ENCODE measurements at places on chromosomes 1 and 21.
A peak's percentile ranks its signal among the peaks of the same experiment; 100 is the strongest.

GRCh38 chr1:107748531-107748930 lies 216.4 kb downstream of the VAV3 start:
- no peak for DNase-seq

DNA sequence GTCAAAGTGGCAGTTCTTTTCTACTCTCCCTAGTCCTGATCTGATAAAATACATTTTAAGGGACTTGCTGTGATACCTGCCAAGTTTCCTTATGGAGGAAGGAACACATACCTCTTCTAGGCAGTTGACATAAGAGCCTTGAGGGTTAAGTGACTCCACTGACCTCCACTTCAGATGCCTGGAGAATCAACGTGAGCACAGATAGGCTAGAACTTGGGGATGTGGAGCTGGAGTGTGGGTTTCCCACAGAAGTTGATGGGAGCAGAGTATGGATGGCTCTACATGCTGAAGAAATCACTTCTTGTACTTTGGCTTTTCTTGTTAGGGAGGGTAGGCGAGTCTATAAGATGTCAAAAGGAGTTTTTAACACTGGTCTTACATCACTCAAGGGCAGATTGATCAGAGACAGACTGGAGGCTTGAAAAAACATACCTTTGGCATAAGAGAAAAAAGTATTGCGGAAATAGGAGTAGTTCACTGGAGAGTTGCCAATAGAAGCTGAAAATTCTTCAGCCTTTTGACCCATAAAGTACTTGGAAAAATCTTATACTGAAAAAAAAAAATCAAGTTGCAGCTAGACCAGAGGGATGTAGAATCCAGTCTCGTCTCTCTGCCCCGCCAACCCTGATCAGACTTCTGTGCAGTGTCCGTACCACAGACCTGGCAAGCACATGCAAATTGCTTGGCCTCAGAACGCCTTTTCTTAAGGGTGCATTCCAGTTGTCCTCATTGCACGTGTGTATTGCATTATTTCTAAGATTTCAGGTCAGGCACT lies 5.5 kb downstream of the RHOU start:
- no peak for DNase-seq

- DNase-seq, result peak; percentile 48
These were observed 251.6 kb upstream of the SGIP1 start for GRCh38 chr1:66282343-66282852.

DNA sequence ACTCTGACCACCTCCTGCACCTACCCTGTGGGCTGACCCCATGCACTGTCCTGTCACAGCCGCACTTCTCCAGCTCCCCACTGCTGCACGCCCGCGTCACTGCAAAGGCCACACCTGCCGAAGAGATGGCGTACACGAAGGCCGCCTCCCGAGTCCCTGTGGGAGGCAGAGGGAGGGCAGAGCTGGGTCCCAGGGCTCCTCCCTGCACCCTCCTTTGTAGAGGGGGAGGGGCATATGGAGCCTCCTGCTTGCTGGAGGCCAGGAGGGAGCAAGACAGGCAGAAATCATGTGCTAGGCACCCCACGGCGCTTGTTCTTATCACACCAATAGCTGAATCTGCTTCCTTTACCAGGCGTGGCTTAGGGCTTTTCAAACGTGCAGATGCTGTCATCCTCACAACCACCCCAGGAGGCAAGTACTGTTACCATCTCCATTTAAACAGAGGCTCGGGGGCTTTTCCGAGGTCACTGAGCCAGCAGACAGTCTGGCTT lies 21.4 kb downstream of the WNT4 start:
- no peak for DNase-seq

- no peak for DNase-seq
These were observed 77.5 kb upstream of the CSF3R start for GRCh38 chr1:36560177-36560576.

- DNase-seq, result no peak
These were observed 274.1 kb downstream of the RRAGC start for GRCh38 chr1:38585460-38585859.

- DNase-seq, result no peak
These were observed 45.5 kb downstream of the GRIK3 start for GRCh38 chr1:36988741-36989193.

GRCh38 chr1:162236201-162236600 lies 140.5 kb downstream of the SPATA46 start:
- no peak for DNase-seq

DNA sequence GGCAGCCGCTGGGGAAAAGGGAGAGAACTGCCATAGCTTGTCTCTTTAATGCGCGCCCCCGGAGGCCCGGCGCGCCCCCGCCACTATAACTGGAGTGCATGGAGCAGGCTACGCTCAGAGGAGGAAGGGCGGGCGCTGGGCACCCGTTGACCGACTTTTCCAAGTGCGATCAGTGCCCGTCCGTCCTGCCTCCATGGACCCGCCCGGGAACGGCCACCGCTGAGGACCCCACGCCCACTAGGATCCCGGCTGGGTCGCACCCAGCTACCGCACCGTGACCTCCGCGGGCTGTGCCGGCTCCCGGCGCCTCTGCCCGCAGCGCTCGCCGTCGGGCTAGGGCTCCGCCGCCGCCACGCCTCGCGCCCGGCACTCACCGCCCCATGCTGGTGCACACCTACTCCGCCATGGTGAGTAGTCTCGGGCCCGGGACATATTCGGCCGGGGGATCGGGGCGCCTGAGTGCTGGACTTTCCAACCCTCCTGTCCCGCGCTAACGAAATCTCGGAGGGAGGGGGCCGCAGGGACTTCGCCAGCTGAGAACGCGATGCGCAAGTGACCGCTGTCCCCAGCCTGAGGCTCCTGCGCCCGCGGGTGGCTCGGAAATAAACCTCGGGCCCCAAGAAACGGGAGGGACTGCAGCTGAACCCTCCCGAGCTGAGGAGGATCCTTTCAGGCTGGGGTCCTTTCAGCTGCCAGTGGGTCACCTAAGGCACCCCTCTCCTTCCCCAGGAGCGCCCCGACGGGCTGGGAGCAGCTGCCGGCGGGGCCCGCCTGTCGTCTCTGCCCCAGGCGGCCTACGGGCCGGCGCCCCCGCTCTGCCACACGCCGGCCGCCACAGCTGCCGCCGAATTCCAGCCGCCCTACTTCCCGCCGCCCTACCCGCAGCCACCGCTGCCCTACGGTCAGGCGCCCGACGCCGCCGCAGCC lies at the start of gene TFAP2E:
TSS of gene TFAP2E (plus strand) at position 117 of the 927 bp plus-strand sequence. CDS start at position 381, 264 bp downstream.
- DNase-seq, result no peak

DNA sequence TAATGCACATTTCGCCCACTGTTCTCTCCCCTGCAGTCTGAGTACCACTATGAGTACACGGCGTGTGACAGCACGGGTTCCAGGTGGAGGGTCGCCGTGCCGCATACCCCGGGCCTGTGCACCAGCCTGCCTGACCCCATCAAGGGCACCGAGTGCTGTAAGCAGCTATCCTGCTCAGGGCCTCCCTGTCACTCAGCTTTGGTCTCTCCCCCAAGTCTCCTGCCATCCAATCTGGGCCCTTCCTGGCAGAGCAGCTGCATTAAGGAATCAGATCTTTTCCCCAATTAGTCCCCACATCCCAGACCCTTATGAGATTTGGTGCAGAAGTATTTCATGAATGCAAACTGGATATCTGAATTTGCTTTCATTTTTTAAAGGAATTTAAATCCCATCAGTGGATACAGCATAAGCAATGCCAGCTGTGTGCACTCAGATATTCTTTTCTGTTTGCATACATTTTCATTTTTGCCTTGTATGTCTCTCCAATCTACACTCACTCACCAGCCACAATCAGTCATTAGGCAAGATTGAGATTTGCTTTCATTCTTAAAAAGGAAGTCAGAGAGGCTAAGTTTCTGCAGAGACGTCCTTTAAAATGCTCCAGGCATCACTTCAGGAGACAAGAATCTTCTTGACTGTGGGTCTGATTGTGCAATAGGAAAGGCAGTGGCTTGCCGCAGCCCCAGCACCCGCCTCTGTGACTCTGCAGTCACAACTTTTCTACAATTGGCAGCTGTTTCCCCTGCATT lies 48.1 kb downstream of the ELAPOR1 start:
- no peak for DNase-seq

GRCh38 chr1:174815036-174815435 lies 184.7 kb upstream of the CACYBP start:
- DNase-seq, result no peak

DNA sequence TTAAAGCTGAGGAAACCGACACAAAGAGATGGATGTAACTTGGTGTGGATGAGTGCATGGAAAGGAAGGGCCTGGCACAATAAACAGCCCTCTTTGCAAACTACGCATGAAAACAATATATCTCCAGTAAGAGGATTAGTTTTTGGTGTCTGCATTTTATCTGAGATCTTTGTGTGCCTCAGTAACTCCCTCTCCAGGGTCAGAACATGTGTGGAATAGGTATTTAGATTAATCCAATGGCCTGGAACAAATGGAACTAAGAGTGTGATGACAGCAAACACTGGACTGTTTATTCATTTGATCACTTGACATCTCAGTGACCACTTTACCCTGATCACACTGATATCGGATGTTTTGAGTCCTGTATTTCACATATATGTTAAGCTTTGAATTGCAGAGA lies 45.3 kb downstream of the AKNAD1 start:
- no peak for DNase-seq

DNA sequence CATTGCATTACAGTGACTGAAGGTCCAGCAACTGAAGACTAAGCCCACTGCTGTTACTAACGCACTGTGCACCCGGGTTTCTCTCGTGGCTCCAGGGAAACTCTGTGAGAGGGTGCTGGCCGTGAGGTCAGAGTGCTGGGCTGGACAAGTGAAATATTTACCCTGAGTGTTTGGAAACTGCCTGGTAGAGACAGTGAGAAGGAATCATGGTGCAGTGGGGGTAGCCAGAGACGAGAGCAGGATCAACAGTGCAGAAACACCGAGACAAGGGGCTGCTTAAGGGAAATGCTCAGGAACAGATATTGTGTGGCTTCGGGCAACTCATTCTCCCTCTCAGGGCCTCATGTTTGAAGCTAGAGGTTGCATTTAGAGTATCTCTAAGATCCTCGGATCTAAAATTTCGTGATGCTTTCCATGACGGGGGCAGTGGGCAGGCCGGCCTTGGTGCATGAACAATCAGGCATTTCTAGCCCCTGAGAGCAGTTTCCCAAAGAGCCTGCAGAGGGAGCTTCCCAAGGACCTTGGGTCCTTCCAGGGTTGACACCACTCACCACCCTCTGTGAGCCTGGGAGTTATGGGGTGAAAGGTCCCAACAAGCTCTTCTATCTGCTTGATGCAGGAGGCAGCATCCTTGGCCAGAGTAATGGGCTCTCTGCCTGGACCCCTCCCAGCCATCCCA lies 9.7 kb downstream of the CD2 start:
- peak; percentile 31 for DNase-seq

- DNase-seq, result no peak
These were observed 79.1 kb downstream of the TPR start for GRCh38 chr1:186295980-186296379.

- no peak for DNase-seq
These were observed 5.5 kb downstream of the MFSD2A start for GRCh38 chr1:39960431-39960958.

GRCh38 chr1:224770336-224770693 lies 154.2 kb downstream of the CNIH3 start:
- DNase-seq, result no peak

- DNase-seq, result no peak
These were observed 750 bp downstream of the RHOU start for GRCh38 chr1:228735871-228736586.

GRCh38 chr1:52533713-52534112 lies 19.2 kb downstream of the TUT4 start:
- no peak for DNase-seq

DNA sequence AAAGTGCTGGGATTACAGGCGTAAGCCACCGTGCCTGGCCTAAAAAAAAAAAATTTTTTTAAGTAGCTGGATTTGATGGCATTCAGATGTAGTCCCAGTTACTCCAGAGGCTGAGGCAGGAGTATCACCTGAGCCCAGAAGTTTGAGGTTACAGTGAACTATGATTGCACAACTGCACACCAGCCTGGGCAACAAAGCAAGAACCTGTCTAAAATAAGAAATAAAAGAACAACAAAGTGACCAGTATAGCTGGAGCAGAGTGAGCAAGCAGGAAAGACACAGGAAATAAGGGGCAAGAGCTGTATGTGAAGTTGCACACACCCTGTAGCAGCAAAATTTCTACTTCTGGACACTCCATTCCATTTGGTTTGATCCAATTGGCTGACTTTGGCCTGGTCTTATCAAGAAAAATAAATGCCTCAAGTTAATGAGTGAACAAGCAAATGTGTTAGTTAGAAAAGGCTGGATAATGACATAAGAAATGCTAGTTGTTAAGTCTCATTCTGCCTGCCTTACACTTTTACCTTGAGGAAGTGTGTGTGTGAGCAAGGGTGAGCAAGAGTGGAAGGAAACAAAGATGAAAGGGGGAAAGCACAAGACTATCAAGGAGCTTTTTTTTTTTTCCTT lies 7.9 kb downstream of the ATP5IF1 start:
- no peak for DNase-seq

- DNase-seq, result no peak
These were observed 43.0 kb downstream of the TMCC2 start for GRCh38 chr1:205270764-205271163.

DNA sequence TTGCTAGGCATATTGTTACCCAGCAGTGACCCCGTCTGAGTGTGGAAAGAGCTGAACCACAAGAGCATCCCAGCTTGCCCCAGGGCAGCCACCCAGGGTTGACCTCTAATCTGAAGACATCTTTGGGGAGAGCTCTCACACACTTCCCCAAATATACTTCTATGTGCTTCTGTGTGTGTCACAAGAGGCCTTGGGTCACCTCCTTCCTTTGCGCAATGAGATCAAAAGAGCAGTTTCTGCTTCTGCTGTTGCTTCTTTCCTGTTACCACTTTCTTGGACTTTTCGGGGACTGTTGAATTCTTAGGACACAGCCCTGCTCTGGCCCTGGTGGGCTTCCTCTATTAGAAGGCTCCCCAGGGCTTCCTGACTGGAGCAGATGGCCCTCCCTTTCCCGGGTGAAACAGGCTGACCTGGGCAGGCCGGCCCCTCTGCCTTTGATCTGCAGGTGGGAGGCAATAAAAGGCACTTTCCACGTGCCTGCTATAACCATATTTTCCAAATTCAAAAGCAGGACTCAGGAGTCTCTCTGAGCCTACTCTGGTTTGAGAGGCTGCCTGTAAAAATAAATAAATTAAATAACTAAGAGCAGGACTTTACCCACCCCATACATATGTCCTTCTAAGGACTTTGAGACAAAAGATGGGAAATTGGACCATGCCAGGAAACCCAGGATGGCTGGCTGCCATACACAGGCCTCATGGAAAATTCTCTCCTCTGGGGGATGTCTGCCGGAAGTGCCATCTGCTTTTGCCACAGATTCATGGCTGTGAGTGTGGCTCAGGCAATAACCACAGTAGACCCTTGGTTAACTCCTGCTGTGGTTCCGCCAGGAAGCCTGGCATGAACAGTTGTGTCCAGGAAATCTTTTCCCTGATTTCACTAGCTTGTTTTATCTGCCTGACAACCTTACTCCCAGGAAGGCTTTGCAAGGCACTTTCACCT lies 28.3 kb upstream of the RCSD1 start:
- DNase-seq, result no peak

- no peak for DNase-seq
These were observed 25.5 kb downstream of the PTGS2 start for GRCh38 chr1:186654741-186655140.

GRCh38 chr1:223674119-223674890 lies 8.8 kb upstream of the CAPN8 start:
- DNase-seq, result no peak
